B cell (primary cell): ENCODE measurements at places on chromosomes 3 and 15.

GRCh38 chr15:76235186-76235826 lies 76.0 kb downstream of the ETFA start:
- DNase-seq, result peak; percentile 45

DNA sequence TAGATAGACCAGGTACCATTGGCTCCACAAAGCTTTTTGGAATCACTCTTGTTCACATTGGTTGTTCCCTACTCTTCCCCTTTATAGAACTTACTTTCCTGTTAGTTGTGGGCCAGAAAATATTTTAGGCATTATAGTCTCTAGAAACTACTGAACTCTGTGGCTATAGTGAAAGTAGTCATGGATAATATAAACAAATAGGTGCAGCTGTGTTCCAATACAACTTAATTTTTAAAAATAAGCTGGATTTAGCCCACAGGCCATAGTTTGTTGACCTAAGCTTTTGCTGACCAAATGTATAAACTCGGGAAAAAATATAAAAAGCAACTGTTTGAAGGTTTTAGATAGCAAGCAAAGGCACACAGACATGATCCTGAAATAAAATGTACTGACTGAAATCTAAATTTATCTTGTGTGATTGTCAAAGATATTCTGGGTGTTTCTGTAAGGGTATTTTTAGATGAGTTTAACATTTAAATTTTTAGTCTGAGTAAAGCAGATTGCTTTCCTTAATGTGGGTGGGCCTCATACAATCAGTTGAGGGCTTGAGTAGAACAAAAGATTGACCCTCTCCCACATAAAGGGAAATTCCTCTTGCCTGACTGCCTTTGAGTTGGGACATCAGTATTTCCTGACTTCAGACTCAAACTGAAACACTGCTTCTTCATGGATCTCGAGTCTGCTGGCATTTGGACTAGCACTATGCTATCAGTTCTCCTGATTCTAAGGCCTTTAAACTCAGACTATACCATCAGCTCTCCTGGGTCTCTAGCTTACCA lies 13.2 kb downstream of the IQCB1 start:
- no peak for DNase-seq

DNA sequence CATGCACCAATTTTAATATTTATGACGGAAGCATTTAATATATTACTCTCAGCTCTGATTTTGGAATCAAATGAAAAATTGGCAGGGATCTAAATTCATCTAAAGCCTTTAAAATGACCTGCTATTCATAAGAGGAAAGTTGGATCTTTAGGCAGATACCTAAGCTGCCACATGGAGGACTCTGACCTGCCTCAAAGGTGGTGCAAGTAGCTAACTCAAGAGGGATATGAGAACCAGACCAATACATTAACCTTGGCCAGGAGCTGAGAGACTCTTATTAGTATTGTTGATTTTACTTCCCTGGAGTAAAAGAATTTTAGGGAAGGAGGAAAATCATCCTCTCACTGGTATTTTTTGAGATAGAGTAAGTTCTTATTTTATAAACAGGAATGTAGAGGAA lies 17.7 kb downstream of the ZNF654 start:
- no peak for DNase-seq

DNA sequence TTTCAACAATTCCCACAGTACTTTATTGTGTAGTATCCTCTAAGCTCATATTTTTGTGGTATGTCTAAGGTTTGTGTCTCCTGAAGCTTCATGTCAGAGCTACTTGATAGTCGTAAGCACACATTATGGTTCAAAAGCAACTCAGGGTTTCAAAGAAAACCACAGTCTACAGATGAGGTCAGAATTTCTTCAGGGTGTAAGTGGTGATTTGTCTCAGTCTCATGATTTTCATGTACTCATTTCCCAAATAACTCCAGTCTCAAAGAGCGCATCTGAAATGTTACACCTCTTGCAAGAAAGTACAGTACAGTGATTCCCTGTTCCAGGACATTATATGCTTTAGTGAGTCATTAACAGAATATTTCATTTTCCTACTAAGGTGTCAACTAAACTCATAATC lies 47.5 kb upstream of the SSR3 start:
- DNase-seq, result no peak

DNA sequence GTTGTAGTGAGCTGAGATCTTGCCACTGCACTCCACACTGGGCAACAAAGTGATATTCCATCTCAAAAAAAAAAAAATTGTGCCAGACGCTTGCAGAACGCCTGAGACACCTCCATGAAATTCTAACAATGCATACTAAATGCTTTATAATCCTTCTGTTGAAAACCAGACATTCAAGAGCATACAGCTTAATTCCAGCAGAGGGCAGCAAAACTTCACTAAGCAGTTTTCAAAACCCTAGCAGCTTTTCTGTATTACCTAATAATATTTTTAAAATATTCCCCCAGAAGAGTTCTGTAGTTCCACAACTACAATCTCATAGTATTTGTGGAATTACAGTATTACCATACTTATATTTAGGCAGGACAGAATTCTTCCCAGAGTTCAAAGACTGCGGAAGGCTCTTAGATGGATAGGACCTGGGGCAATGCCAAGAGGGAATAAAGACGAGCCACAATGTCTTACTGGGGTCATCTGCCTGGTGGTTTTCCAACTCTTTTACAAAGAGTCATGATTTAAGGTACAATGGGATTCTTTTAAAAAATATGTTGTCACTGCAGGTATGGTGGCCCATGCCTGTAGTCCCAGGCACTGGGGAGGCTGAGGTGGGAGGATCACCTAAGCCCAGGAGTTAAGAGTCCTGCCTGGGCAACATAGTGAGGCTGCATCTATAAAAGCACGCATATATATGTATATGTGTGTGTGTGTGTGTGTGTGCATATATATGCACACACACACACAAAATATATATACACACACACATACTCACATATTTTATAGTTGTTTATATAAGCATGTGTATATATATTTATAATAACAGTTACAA lies 19.6 kb upstream of the TASOR start:
- DNase-seq, result peak; percentile 81

- DNase-seq, result no peak
Observed at GRCh38 chr15:85646538-85647091, 148.1 kb downstream of the KLHL25 start.

DNA sequence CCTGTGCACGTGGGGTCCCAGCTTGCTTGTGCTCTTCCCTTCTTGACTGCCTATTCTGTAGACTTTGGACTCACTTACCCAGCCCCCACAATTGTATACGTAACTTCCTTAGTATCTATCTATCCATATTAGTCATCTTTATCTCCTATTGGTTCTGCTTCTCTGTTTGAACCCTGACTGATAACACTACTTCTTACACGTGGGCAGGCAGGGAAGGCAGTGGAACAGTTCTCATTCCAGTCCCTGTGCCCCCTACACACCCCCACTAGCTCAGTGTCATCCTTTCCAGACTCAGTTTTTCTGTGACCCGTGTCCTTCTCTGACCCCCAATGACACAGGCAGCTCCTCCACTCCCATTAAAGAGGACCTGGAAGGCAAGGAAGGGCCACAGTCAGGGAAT lies 74.2 kb upstream of the FBN1 start:
- no peak for DNase-seq

DNA sequence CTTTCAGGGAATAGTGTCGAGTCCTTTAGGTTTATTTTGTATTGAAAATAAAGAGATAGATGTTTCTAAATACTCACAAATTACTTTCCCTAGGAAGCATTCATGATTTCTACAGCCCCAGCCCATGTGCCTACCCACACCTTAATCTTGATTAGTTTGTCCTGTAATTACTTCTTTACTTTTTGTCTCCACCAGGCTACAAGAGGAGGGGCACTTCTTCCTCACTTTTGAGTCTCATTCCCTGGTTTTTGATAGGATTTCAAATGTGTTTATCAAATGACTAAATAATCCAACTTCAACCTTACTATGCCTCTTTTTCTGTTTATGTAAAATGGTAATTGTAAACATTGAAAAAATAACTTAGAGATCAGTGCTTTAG lies 1.8 kb downstream of the PXK start:
- DNase-seq, result no peak

DNA sequence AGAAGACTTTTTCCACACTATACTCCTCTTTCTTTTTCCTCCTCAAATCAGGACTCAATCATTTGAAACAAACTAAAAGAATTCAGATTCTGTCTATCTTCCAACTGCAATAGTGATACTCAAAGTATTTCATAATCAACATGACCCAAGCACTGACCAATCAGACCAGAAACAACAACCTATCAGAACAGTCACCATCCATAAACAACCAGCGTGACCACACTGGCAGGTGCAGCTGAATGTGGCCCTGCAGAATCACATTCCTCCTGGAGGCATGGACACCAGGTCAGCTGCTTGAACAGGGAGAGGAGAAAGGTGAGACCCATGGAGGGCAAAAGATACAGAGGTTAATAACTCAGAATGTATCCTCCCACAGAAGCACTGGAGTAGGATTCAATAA lies 13.3 kb downstream of the HRG start:
- DNase-seq, result no peak

DNA sequence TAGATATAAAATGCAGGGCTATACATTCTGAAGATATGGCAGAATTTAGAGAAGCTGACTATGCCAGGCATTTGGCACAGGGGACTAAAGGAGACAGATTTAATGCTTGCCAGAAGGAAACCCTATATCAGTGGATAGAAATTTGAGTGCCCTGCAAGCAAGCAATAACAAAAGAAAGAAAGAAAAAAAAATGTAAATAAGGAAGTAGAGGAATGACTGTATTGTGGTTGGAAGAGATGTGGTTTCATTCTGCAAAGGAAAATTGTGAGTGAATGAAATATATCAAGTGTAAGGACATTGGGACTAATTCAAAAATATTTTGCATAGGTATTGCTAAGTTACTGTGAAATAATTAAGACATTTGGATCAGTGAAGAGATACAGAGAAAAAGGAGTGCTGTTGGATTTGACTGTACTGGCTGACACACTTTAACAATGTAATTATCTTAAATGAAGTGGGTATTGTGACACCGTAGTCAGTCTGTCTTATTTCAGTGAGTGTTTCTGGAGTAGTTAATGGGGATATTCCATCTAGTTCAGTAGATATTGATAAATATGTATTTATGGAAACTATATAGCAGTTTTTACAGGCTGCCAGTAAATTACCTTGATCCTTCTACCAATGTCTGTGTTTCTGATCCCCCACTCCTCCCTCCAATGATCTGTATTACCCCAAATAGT lies 418.2 kb downstream of the CNTN4 start:
- DNase-seq, result no peak

DNA sequence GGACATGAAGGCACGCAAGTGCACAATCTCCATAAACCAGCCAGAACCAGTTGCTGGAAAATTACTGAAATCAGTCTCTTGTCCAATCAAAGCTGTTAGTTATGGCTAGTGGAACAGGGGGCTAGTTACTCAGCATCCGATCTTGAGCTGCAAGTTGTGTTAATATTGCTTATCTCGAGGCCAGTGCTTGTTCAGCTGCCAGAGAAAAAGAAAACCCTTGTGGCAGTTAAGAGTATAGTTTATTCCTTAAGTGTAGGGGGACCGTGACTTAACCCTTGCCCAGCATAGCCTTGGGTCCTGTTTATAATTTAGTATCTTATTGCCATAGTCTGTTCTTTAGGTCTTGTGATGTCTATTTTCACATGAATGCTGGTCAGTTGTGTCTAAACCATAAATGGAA lies 268.5 kb downstream of the CD47 start:
- no peak for DNase-seq

DNA sequence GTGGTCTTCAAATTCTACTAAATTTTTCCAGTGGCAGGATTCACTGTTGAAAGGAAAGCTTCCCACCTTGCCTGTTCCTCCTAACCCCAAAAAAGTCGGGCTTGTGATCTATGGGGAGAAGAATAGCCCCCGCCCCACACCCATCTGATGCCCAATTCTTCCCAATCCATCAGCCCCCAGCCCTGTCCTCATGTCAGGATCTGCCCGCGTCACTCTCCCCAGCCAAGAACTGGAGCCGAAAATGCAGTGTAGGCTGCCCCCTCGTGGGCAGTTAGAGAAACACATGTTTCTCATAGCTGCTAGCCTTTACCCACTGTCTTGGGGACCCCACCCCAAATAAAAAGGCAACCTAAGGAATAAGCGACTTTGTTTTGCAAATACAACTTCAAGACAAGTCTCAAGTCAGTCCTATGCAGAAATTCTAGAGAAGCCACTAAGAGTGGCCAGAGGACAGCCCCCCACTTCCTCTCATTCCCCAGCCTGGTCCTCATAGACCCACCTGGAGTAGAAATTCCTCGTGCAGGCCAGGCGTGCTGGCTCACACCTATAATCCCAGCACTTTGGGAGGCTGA lies 13.0 kb upstream of the CSK start:
- DNase-seq, result peak; percentile 75

DNA sequence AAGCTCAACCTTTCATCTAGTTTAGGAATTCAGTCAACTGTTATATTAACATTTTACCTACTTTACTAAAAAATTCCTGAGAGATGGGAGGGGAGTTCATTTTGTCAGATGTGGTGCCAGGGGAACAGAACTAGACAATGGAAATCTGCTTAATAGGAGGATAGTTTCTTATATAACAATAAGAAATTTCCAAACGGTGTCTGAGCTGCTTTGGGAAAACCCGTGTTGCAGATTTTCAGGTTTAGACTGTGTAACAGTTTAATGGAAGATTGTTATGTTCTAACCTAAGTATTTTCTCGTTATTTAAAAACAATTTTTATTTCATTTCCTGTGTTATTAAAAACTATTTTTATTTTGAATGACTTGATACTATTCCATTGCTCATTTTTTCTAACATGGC lies 19.3 kb downstream of the IQGAP1 start:
- DNase-seq, result no peak

DNA sequence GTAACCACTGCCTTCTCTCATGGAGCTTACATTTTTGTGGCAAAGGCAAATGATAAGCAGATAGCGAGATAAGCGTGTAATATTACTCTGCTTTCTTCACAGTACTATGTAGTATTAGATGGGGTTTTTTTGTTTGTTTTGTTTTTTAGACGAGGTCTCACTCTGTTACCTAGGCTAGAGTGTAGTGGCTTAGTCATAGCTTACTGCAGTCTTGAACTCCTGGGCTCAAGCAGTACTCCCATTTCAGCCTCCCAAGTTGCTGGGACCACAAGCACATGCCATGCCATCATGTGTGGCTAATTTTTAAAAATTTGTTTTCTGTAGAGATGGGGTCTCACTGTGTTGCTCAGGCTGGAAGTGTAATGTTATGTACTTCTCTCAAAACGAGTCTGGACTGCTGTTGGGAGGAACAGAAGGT lies 22.9 kb downstream of the MBNL1 start:
- no peak for DNase-seq

- no peak for DNase-seq
Observed at GRCh38 chr3:180594631-180595558, 7.1 kb upstream of the TTC14 start.

GRCh38 chr3:184791171-184791570 lies 20.8 kb upstream of the VPS8 start:
- DNase-seq, result no peak

- DNase-seq, result no peak
Observed at GRCh38 chr15:99929266-99929665, 196.0 kb upstream of the LYSMD4 start.
